ENCODE measurements at places on chromosomes 2 and 18.

GRCh38 chr2:65388596-65389390 lies 43.6 kb downstream of the SPRED2 start:
- DNase-seq = no peak

DNA sequence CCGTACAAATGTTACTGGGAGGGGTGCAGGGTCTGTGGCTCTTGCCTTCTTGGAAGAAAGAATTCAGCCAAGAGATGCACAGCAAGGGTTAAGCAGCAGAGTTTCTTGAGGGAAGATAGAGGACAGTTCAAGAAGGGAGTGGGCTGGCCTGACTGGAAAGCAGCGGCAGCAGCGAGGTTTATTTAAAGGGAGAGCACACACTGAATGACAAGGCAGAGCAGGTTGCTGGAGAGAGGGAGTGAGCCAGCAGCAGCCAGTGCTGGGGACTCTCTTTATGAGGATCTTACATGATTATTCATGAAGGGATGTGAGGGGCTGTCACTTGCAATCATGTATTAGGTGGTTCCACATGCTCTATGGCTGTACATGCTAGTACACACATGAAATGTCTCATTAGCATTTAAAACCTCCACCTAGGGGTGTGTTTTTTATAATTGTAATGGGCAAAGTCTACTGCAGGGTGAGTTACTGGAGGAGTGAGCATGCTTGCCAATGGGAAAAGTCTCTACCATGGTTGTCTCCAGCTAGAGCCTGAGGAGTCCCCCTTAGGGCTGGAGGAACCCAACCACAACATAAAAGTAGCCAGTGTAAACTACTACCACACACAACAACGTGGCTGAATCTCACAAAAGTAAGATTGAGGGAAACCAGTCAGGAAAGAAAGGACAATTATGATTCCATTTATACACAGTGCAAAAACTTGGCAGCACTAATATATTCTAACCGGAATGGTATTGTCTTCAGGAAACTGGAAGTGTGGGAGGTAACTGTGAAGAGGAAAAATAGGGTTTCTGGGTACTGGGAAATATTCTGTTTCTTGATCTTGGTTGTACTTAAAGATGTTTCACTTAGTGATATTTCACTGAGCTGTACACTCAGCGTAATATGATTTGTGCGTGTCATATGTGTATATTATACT lies 87.6 kb upstream of the FAM110C start:
- no peak for DNase-seq

- no peak for DNase-seq
Measured at GRCh38 chr2:65309699-65310098, 82.1 kb downstream of the ACTR2 start.

- no peak for DNase-seq
Measured at GRCh38 chr18:13412901-13413300, 194.3 kb downstream of the LDLRAD4 start.

- DNase-seq = no peak
Measured at GRCh38 chr2:150911766-150912280, 349.8 kb downstream of the RBM43 start.

GRCh38 chr2:70999362-70999761 lies 4.7 kb upstream of the TEX261 start:
- no peak for DNase-seq

DNA sequence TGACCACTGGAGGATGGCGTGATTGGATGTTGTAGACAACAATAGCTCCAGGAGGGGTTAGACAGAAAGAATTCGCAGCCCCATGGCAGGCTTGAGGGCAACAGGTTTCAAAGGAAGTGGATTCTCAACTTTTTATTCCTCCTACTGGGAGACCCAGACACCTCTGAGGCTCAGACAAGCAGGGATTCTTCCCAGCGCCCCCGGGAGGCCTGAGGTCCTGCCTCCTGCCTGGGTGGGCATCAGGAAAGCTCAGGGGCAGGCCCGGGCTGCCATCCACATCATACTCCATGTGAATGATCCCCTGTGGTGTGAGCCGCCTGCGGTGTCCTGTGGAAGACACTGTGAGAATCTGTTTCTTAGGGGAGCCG lies 203.5 kb downstream of the CYP26B1 start:
- DNase-seq = no peak

DNA sequence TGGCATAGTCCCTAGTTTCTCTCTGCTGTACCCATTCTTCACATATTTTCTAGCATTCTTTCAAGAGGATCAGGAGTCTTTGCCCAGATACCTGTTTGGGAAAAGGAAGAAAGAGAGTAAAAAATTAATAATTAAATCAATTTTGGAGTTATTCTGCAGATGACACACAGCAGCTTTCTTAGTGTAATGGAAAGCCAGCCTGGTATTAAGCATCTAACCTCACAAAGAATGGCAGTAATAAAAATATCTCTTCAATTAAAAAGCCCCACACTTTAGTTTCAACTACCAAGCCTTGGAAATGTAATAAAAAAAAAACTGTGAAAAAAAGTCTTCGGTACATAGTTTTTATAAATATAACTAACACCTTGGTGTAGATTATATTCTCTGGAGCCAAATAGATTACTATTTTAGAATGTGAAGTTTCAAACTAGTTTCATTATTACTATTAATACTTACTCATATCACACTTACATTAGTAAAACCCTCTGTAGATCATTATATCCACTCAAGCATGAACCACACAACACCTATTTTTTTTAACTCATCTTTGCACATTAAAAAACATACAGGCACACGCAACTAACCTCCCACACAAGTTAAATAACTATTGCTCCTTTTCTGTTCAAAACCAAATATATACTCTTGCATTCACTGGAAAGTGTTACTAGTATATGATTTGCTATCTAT lies 90.9 kb downstream of the GPD2 start:
- no peak for DNase-seq

DNA sequence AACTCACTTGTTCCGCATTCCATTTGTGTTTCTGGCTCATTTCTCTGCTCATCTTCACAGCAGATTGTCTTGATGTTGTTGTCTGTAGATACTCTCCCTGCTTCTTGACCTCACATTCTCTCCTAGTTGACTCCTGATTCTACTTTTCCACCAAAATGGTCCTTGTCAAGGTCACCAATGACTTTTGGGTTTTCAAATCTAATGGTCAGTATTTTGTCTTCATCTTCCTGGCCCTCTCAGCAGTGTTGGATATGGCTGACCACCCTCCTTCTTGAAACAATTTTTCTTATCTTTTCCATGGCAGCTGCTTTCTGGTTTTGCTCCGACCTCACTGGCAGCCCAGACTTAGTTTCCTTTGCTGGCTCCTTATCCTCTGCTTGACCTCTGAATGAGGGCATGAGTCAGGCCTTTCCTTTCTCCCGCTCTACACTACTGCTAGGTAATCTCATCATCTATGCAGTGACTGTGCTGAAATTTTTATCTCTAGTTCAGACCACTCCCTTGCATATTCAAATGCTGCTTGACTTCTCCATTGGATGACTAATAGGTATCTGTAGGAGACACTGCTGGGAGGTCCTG lies 386.6 kb upstream of the SPRED2 start:
- no peak for DNase-seq

- no peak for DNase-seq
Measured at GRCh38 chr2:70473101-70473722, 80.4 kb downstream of the TGFA start.

DNA sequence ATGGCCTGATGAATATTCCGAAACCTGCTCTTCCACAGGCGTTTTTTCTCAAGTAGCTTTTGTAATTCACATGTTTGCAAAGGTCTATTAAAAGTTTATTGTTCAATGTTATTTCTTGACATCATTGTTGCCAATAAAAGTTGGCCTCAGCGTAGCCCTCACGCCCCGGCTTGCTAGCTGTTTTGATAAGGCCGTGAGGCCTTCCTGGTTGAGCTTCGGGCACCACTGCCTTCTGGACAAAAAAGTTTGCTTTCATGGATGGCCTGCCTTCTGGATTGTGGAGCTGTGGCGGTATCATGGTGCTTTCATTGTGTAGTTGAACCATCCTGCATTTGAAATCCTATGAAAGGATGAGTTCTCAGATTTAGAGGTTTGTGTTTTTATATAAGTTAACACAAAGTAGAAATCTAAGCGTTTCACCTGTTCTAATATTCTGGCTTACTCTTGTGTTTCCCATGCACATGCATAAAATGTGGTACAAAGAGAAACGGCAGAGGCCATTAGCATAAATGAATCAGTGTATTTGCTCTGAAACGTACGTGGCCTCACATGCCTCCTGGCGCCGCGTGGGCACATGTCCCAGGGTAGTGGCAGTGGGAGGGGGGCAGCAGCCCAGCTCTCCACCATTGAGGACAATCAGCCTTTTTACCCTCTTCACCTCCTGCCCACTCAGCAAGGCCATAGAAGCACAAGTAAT lies 134.5 kb downstream of the NCK2 start:
- DNase-seq = no peak

GRCh38 chr18:9283791-9284190 lies 50.8 kb upstream of the TWSG1 start:
- no peak for DNase-seq

GRCh38 chr18:24031916-24032315 lies 17.4 kb downstream of the TTC39C start:
- DNase-seq = no peak

- DNase-seq = no peak
Measured at GRCh38 chr18:41266204-41266603, 688.8 kb upstream of the PIK3C3 start.

DNA sequence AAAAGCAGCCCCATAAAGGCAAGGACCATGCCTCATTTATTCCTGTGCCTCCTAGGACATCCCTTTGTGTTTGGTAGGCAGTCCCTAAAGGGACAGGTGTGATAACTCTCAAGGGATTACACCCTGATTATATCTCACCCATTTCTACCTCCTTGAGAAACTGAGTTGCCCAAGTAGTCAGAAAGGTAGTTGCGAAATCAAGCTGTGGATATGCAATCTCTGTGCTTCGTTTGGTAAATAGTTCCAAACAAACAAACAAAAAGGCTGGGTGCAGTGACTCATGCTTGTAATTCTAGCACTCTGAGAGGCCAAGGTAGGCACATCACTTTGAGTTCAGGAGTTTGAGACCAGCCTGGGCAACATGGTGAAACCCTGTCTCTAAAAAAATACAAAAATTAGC lies 100.2 kb upstream of the ARL5A start:
- DNase-seq = no peak
